ENCODE measurements at places on chromosomes 3 and 15. TPM values are rescaled to one million over a fixed set of nuclear protein-coding genes. Genes with fewer than 3 reads are reported as not detected.

DNA sequence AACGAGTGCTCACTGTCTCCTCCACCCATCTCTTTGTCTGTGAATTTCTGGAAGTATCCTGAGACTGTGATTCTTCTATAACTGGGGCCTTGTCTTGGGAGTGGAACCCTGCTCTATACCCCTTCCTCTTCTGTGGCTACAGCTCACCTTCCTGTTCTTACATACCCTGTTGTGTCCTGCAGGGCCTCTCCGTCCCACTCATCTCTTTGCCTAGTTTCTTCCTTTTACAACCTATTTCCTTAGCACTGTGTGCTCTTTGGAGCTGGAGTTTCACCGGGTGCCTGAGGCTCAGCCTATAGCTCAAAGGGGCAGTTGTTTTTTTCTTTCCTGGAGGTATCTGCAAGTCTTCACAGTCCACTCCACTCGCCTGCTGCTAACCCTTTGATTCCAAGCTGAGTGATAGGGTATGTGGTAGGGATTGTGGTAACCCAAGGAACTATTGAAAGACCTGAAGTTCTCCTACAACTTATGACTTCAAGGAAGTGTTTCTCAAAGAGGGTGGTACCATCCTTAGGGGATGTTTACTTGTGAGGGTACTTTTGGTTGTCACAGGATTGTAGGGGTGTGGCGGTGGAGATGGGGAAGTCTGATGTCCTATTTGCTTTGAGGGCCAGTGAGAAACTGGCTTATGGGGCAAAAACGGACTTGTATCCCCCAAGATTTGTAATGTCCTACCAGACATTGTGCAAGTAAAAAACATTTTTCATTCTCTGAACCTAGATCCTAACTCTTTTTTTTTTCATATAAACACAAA, 66.6 kb upstream of the ARL8B start:
- H3K27ac ChIP-seq: no peak overlapping the region
- no peaks in the 10 kb centered on the region for H3K36me3 ChIP-seq
- DNase-seq: no peak
- H3K4me3 ChIP-seq: no peak overlapping the region
- H3K4me1 ChIP-seq: peaks cover 23% of the 10 kb centered on the region

DNA sequence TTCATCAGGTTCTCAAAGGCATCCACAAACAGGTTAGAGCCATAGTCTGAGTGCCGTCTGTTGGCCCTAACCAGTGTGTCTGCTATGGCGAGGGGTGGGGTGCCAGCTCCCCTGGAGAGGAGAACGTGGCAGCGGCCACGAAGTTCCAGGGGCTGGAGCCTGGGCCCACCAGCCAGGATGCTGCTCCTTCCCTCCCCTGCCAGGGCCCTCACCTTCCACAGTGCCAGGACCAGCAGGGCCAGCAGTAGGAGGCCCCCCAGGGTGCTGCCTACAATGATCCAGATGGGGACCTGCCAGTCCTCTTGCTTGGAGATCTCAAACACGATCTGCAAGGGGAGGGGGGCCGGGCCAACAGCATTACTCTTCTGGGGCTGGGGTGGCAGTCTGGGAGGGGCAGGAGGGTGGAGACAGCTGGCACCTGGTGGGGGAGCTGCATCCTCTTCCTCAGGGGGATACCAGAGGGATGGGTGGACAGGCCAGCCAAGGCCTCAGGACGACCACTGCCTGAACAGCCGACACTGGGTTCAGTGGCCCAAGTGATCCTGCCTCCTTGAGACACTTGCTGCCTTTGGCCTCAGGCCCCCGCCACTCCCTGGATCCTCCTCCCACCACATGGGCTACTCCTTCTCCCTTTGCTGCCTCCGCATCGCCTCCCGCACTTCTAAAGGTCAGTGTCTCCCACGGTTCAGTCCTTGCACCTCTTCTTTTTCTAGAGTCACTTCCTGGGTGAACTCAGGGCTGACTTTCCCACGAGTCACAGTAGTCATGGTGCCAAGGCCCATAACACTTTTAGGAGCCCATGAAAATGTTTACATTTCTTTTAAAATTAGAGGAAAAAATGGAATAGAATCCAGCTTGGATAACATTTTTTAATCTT, 26.3 kb downstream of the FEM1B start:
- H3K4me3 ChIP-seq: no peak overlapping the region
- H3K27me3 ChIP-seq: no peaks in the 10 kb centered on the region
- peaks cover 20% of the 10 kb centered on the region for H3K36me3 ChIP-seq
- no peak for DNase-seq

- H3K27ac ChIP-seq: no peak overlapping the region
- peaks cover 16% of the 10 kb centered on the region for H3K4me1 ChIP-seq
- peaks cover 14% of the 10 kb centered on the region for H3K27me3 ChIP-seq
- H3K4me3 ChIP-seq: no peak overlapping the region
- peak; percentile 59 for DNase-seq
Observed at GRCh38 chr15:70023769-70024491, 73.8 kb downstream of the TLE3 start.

- no peak overlapping the region for H3K27ac ChIP-seq
- H3K36me3 ChIP-seq: no peaks in the 10 kb centered on the region
- DNase-seq: no peak
Observed at GRCh38 chr3:54008099-54008498, 114.3 kb upstream of the CACNA2D3 start.

DNA sequence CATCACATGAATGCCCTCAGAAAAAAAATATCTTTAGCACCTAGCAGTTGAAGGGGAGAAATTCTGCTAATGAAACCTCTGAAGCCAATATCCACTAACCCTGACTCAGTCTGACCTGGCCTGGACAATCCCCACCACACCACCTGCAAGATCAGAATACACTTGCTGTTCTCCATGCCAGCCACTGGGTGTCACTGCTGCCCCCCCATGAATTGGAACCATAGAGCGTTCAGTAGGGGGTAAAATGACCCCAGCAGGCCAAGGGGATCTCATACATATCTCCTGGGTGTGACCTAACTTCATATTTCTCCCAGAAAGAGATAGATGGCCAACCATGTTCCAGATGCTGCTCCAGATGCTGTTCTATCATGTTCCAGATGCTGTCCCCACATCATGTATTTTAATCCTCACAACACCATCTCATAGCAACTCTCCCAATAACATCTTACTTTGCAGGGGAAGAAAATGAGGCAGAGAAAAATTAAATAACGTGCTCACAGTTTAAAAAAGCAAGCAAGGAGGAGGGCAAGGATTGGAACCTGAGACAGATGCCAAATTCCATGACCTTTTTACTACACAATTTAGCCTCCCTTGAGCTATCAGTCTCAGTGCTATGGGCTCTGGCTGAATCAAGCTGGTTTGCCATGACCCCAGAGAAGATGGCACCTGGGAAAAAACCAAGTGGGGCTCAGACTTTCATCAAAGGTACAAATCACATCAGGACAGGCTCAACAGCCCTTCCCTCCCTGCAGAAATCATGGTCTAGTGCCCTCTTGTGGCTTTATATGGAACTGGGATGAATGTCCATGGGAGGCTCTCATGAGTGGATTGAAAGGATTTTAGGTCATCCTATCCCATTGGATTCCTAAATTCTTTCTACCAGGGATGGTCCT, 12.4 kb downstream of the NTRK3 start:
- no peak for DNase-seq
- no peaks in the 10 kb centered on the region for H3K36me3 ChIP-seq
- H3K27me3 ChIP-seq: no peaks in the 10 kb centered on the region
- peaks cover 8% of the 10 kb centered on the region for H3K4me1 ChIP-seq
- no peak overlapping the region for H3K4me3 ChIP-seq

Gene FBXL2
- 25.6 TPM for total RNA-seq

GRCh38 chr3:52546111-52546901, 9.9 kb downstream of the UQCC5 start:
- no peaks in the 10 kb centered on the region for H3K4me1 ChIP-seq
- DNase-seq: no peak
- peaks cover 39% of the 10 kb centered on the region for H3K36me3 ChIP-seq

DNA sequence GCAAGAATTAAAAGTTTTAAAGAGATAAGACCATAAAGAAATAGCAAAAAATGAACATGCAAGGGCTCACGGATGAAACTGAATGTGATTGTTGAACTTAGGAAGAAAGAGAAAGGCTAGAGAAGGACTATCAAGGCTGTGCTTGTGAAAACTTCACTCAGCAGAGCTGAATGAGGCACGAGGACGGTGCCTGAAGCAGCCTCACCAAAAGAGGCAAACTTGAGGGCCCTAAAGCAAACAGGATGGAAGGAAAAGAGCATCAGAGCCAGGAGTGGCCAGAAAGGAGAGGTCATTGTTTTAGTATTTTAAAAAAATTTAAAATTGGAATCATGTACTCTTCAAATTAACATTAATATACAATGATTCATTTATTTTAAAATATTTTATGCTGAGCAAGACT, 191.2 kb upstream of the SOX14 start:
- H3K4me3 ChIP-seq: no peak overlapping the region
- no peaks in the 10 kb centered on the region for H3K27me3 ChIP-seq
- H3K27ac ChIP-seq: no peak overlapping the region
- DNase-seq: no peak
- H3K36me3 ChIP-seq: no peaks in the 10 kb centered on the region
- no peaks in the 10 kb centered on the region for H3K4me1 ChIP-seq

- no peak overlapping the region for H3K27ac ChIP-seq
- H3K36me3 ChIP-seq: no peaks in the 10 kb centered on the region
- DNase-seq: no peak
- no peaks in the 10 kb centered on the region for H3K27me3 ChIP-seq
- H3K4me3 ChIP-seq: no peak overlapping the region
- H3K4me1 ChIP-seq: peaks cover 8% of the 10 kb centered on the region
Observed at GRCh38 chr3:182967218-182968204, 12.8 kb downstream of the DCUN1D1 start.

DNA sequence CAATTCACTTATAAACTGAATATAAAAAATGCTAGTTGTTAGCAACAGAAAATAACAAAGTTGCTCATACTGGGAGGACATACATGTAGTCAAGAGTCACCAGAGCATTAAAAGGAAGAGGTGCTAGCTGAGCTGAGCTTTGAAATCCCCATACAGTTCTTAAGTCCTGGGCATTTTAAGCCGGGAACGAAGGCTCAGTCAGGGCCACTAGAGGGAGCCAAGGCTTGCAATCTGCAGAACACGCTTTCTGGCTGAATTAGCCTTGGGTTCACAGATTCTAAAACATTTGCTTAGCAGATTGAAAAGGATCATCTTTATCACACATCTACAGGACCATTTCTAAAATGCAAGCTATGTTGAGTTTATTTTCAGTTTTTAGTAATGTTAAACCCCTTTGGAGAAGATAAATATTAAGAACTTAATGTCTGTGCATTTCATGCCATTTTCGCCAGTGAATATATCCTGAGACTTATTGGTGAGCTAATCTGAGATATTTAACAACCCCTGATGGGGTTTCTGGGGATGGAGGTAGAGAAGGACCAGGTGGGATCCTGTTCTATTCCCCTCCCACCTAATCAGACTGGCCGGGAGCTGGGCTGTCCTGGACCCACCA, 26.3 kb upstream of the MNS1 start:
- no peaks in the 10 kb centered on the region for H3K4me1 ChIP-seq
- H3K27ac ChIP-seq: no peak overlapping the region
- H3K27me3 ChIP-seq: no peaks in the 10 kb centered on the region
- peak; percentile 62 for DNase-seq
- H3K4me3 ChIP-seq: no peak overlapping the region

DNA sequence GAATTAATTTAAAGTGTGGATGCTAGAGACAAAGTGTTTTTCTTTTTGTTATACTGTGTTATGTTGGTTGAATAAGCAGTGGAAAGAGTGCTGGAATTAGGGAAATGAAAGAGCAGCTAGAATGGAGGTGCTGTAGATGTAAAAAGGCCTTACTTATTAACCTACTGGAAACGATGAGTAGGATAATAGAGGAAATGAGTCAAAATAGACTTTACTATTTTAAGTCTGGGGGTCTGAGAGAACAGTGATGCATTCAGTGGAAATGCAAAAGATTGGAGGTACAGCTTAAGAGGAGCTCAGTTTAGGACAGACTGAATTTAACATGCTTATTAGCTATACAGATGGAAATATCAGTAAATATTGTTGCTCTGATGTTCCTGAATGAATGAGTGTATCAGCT, 674.0 kb downstream of the OTOL1 start:
- no peaks in the 10 kb centered on the region for H3K27me3 ChIP-seq
- H3K4me3 ChIP-seq: no peak overlapping the region
- H3K27ac ChIP-seq: peak overlapping the region; percentile 15
- no peaks in the 10 kb centered on the region for H3K4me1 ChIP-seq
- no peaks in the 10 kb centered on the region for H3K36me3 ChIP-seq
- DNase-seq: peak; percentile 10

Gene RPL22L1
- 95.6 TPM for total RNA-seq

Gene NRG4
- 0.18 TPM for total RNA-seq

- H3K4me1 ChIP-seq: no peaks in the 10 kb centered on the region
- H3K4me3 ChIP-seq: no peak overlapping the region
- H3K27me3 ChIP-seq: no peaks in the 10 kb centered on the region
- no peak for DNase-seq
- no peak overlapping the region for H3K27ac ChIP-seq
- no peaks in the 10 kb centered on the region for H3K36me3 ChIP-seq
Observed at GRCh38 chr3:178159691-178160220, 376.5 kb upstream of the KCNMB2 start.

Gene GRK7
- not detected for total RNA-seq

GRCh38 chr3:64911138-64911537, 223.3 kb upstream of the ADAMTS9 start:
- H3K4me1 ChIP-seq: peaks cover 6% of the 10 kb centered on the region
- no peak overlapping the region for H3K27ac ChIP-seq
- H3K36me3 ChIP-seq: no peaks in the 10 kb centered on the region
- DNase-seq: no peak

Gene MYEF2
- 22.6 TPM for total RNA-seq

Gene PRR20G
- total RNA-seq: not detected

DNA sequence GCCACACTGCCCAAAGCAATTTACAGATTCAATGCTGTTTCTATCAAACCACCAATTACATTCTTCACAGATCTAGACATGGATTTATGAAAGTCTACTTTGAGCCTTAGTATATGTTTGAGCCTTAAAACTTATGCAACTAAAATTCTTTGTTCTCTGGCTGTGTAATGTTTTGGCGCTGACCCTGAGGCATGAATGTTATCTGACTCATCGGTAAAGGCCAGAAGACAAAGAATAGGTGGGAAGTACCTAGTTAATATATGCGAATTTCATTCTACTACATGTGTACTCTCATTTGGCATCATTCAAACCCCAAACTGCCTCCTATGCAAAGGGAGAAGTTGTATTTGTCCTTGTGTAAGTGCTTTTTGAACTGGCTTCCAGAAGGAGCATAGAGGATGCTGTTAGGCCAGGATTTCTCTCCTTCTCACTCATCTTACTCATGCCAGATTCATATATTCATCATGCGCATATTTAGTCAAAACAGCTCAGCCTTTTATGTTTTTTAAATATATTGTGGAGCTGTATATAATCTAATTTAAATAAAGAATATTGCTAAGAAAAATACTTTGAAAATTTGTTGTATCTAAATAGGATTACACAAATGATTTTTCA, 204.2 kb downstream of the NFKBIZ start:
- H3K27ac ChIP-seq: peak overlapping the region; percentile 7
- peaks cover 3% of the 10 kb centered on the region for H3K4me1 ChIP-seq
- no peak overlapping the region for H3K4me3 ChIP-seq
- peak; percentile 80 for DNase-seq
- H3K27me3 ChIP-seq: no peaks in the 10 kb centered on the region

Gene GOLGA8J
- total RNA-seq: 0.67 TPM

Measured in astrocyte (in vitro differentiated cells and primary cell).